ENCODE measurements at places on chromosomes 2 and 18. TPM values are rescaled to one million over a fixed set of nuclear protein-coding genes. Genes with fewer than 3 reads are reported as not detected.

DNA sequence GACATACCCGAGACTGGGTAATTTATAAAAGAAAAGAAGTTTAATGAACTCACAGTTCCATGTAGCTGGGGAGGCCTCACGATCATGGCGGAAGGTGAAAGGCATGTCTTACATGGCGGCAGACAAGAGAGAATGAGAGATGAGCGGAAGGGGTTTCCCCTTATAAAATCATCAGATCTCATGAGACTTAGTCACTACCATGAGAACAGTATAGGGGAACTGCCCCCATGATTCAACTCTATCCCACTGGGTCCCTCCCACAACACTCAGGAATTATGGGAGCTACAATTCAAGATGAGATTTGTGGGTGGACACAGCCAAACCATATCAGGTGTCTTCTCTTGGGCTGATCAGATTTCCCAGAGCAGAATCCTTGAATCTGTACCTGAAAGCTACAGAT lies 617.3 kb upstream of the ID2 start:
- no peak for ATAC-seq

- no peak for ATAC-seq
Measured at GRCh38 chr2:222272446-222273015, 26.3 kb downstream of the PAX3 start.

The ADAM17 gene
- total RNA-seq = 27.5 TPM

GRCh38 chr2:73285159-73285739 lies 971 bp upstream of the FBXO41 start:
- peak; percentile 53 for ATAC-seq

GRCh38 chr2:217946051-217946450 lies 56.7 kb downstream of the TNS1 start:
- no peak for ATAC-seq

The PAIP2B gene
- 9.8 TPM for total RNA-seq

GRCh38 chr2:797993-798392 lies 120.8 kb upstream of the TMEM18 start:
- no peak for ATAC-seq

DNA sequence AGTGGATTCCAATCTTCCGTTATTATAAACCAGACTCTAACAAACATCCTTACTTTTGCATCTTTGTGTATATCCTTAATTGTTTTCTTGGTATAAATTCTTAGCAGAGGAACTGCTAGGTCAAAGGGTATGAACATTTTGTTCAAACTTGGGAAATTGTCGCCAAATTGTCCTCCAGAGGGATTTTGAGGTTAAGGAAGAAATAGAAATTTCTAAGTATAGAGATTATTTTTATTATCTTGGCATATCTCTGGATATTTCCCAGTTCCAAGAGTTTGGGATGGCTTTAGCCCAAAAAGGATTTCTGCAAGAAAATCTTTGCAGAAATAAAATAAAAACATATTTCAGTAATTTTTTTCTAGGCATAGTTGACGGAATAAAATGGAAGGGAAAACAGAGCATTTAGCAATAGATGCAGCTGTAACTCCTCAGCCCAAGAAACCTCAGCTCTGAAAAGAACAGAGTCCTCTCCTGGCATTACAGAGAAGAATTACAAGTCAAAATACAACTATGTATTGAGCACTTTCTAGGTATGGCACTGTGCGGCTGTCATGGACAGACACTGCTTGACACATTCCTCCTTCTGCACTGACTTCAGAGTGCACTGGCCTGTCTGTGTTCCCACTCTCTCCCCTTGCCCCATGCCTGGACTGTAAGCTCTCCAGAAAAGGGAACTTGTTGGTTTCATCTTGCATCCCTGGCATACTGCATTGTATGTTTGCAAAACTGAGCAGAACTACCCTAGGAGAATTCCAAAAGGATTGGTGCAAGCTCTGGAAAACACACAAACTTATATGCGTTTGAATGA lies 117.3 kb upstream of the STON1 start:
- ATAC-seq = no peak

GRCh38 chr2:236857781-236858180 lies 227.9 kb upstream of the COPS8 start:
- no peak for ATAC-seq

DNA sequence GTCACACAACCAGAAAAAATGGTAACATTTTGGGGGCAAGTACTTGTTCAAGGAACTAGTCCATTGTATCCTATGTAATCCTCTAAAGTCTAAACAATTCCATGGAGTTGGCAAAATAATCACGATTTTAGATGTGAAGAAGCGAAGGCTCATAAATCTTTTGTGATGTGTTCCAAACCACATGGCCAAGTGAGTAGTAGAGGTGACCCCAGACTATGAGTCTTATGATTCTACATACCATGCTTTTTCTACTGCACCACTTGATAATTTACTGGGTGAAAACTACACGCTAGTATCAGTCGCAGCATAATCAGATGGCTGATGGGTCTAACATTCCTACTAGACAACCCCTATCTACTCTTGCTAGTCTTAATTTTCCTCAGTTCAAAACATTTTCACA lies 371.4 kb downstream of the OSR1 start:
- ATAC-seq = no peak

DNA sequence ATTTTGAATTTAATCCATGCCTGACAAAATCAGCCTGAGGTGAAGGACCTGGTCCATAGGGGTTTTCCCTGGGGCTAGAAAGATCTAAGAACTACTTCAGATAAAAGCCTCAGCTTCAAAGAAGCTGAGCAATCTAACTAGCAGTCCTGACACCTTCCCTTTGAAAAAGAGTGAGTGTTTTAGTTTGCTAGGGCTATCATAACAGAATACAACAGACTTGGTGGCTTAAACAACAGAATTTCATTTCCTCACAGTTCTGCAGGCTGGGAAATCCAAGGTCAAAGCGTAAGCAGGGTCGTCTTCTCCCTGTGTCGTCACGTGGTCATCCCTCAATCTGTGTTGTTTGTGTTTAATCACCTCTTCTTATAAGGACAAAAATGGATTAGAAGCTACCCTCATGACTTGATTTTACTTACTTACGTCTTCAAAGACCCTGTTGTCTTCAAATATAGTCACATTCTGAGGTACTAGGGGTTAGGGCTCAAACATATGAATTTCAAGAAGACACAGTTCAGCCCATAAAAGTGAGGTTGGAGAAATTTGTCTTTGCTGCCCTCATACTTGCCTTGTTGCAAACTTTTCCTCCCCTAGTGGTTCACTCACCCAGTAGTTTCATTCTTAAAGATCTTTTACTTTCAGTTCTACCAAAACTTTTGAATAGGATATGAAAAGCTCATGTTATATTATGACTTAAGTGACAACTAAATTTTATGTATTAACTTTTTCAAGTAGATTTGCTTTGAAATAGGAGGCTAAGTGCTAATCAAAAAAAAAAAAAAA lies 673.8 kb downstream of the ARHGAP15 start:
- no peak for ATAC-seq

The TRIM43 gene
- not detected for total RNA-seq

GRCh38 chr2:178296394-178297090 lies 102.2 kb downstream of the OSBPL6 start:
- no peak for ATAC-seq

- peak; percentile 25 for ATAC-seq
Measured at GRCh38 chr2:121648206-121649148, 785 bp downstream of the CLASP1 start.

GRCh38 chr2:141911485-141912066 lies 219.2 kb downstream of the LRP1B start:
- peak; percentile 33 for ATAC-seq

The MEP1B gene
- not detected for total RNA-seq

- no peak for ATAC-seq
Measured at GRCh38 chr2:61943251-61943650, 37.8 kb downstream of the COMMD1 start.

The PARD3B gene
- 4.3 TPM for total RNA-seq

The ASAP2 gene
- 6.4 TPM for total RNA-seq

GRCh38 chr2:173187941-173188788 lies 112.5 kb downstream of the MAP3K20 start:
- no peak for ATAC-seq

The FAM110C gene
- 44.3 TPM for total RNA-seq

The SPDYA gene
- 0.92 TPM for total RNA-seq

- ATAC-seq = peak; percentile 92
Measured at GRCh38 chr2:158619496-158619895, 162.7 kb downstream of the PKP4 start.

DNA sequence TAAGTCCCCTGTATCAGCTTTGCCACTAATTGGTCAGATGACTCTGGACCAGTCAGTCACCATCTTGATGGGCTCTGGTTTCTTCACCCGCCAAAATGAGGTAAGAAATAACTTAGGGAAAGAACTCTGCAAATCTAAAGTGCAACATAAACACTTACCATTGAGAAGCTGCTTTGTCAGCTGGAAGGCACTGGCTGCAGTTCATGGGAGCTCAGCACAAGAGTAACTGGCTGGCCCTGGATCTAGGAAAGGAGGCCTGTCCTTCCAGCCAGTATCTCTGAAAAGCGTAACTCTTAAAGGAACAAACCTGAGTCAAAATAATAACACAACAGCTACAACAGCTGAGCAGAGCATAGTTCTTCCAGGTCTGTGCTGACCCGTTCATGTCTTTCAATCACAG lies 123.9 kb downstream of the CACNB4 start:
- ATAC-seq = no peak

The SRD5A2 gene
- total RNA-seq = not detected

GRCh38 chr2:227477291-227477690 lies 5.3 kb downstream of the AGFG1 start:
- no peak for ATAC-seq

The UPP2 gene
- not detected for total RNA-seq

Measured in esophagus mucosa (tissue), 1 donor.